Suprapubic skin (tissue), 4 donors: ENCODE measurements at places on chromosomes 2 and 18. TPM values are rescaled to one million over a fixed set of nuclear protein-coding genes. Genes with fewer than 3 reads are reported as not detected.
A peak's percentile ranks its signal among the peaks of the same experiment; 100 is the strongest.

- H3K27ac ChIP-seq = no peak overlapping the region
- no peaks in the 10 kb centered on the region for H3K4me1 ChIP-seq
Observed at GRCh38 chr2:26555246-26556133, 77.6 kb upstream of the OTOF start.

DNA sequence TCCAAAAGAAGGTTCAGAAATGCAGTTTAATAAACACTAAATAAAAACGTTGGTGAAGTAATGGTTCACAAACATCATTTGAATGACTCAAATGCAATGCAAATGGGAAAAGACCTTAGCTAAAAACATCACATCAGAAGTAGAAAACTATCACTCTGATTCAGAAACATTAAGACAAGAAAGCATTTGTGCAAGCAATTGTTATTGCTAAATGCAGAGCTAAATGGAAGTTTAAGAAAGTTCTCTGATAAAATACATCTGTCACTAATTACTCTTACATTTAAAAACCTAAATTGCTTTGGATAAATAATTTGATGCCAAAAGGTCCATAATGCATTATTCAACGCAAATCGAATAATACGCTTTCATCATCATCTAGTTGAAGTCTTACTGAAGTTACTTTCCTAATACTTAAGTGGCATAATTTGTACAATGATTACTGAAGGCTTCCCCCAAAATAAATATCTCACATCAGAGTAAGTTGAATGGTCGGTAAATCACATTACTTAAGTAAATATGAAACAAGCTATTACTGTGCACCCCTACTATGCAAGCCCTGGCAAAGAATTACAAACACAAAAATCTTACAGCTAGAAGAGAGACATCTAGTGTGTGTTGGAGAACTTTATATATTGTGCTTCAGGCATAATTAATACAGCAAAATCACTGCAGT, 105.7 kb upstream of the KCTD1 start:
- no peaks in the 10 kb centered on the region for H3K36me3 ChIP-seq
- H3K4me3 ChIP-seq = no peak overlapping the region
- H3K27ac ChIP-seq = no peak overlapping the region
- H3K27me3 ChIP-seq = peaks cover 5% of the 10 kb centered on the region
- H3K4me1 ChIP-seq = peaks cover 29% of the 10 kb centered on the region

DNA sequence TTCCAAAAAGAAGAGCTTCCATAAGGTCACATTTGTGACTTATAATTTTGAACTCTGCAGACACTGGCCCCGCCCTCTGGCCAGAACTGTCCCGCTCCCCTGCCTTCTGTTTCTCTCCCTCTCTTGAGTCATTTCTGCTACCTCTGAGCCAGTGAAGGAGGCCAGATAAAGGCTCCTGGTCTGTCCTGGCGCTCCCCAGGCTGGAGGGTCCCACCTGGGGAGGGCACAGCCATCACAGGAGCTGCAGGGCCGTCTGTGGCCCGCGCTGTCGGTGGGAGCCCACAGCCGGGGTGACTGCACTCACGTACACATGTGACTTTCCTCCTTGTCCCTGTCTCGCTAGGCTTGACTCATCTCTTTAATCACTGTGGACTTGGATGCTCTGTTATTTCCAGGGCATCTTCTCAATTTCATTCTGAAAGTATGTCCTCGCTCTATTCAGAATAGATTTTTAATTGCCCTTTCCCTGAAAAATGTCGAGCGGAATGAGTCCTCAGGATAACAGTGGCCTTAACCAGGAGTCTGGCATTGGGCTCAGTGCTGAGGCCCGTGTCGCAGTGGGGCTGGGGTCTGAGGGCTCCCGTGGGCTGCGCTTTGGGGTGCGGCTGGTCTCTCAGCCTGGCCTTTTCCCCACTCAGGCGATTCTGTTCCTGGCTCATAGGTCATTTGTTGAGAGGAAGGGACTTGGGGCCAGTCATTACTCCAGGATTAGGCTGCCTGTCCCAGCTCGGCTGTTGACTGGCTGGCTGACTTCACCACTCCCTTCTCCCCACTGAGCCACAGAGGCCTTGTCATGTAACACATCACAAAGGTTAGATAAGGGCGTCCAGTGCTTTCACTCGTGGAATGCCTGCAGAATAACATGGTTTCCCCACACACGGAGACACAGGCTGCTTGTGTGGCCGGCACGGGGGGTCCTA, 34.5 kb downstream of the KLHL29 start:
- no peak overlapping the region for H3K4me3 ChIP-seq
- H3K36me3 ChIP-seq = no peaks in the 10 kb centered on the region
- no peak for DNase-seq
- peak overlapping the region; percentile 26 for H3K27ac ChIP-seq
- H3K4me1 ChIP-seq = peaks cover 3% of the 10 kb centered on the region

DNA sequence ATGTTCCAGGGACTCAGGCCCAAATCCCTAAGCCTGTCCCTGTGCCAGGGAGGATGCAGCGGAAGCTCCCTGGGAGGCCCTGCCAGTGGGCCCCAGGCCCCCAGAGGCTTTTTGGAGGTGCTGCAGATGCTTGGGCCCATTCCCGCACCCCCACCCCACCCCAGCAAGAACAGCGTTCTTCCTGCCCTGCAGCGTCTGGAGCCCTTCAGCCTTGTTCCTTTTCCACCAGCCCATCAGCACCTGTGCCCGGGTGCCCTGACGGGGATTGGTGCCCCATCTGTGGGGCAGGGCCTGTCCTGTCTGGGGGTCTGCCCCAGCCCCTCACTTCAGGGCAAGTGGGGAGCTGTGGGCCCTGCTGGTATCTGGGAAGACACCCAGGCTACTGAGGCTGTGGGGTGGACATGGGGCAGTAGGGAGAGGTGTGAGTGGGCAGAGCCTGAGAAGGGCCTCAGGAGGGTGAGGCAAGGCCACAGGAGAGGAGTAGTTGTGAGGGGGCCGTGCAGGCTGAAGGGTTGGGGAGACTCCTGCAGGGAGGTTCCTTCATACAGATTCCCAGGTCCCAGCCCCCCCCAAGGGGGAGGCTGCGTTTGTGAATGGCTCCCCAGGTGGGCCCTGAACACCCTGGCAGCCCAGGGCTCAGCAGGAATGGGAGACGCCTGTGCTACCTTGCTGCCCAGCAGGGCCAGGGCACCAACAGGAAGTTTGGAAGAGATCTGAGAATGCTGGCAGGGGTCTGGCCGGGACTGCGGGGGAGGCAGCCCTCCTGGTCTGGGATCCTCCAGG, 2.4 kb downstream of the RNPEPL1 start:
- peaks cover 43% of the 10 kb centered on the region for H3K36me3 ChIP-seq
- H3K27ac ChIP-seq = no peak overlapping the region
- peaks cover 67% of the 10 kb centered on the region for H3K4me1 ChIP-seq
- no peaks in the 10 kb centered on the region for H3K27me3 ChIP-seq
- no peak overlapping the region for H3K4me3 ChIP-seq

- no peaks in the 10 kb centered on the region for H3K4me1 ChIP-seq
- H3K27ac ChIP-seq = no peak overlapping the region
- H3K4me3 ChIP-seq = no peak overlapping the region
- no peaks in the 10 kb centered on the region for H3K27me3 ChIP-seq
Observed at GRCh38 chr2:63189026-63189425, 138.4 kb downstream of the OTX1 start.

- H3K4me1 ChIP-seq = no peaks in the 10 kb centered on the region
- H3K36me3 ChIP-seq = no peaks in the 10 kb centered on the region
- no peak overlapping the region for H3K4me3 ChIP-seq
- no peak overlapping the region for H3K27ac ChIP-seq
Observed at GRCh38 chr2:145380436-145381017, 860.6 kb upstream of the ZEB2 start.

- DNase-seq = no peak
- H3K27me3 ChIP-seq = peaks cover 31% of the 10 kb centered on the region
- H3K27ac ChIP-seq = no peak overlapping the region
- H3K36me3 ChIP-seq = no peaks in the 10 kb centered on the region
- peaks cover 23% of the 10 kb centered on the region for H3K4me1 ChIP-seq
Observed at GRCh38 chr2:184599054-184599871, 934 bp downstream of the ZNF804A start.

DNA sequence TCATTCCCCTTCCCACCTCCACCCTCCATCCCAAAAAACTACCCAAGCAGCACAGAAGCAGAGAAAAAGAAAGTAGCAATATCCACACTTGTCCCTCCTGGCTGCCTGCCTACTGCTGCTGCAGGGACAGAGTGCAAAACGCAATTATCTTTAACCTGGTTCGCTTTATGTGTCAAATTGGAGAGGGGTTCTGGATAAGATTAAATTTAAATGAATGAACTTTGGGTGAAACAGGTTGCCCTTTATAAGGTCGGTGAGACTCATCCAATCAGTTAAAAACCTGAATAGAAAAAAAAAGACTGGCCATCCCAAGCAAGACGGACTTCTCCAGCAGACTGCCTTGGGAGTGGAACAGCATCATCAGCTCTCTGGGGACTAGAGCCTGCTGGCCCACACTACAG, 62.6 kb downstream of the ANKRD44 start:
- H3K4me3 ChIP-seq = no peak overlapping the region
- no peaks in the 10 kb centered on the region for H3K4me1 ChIP-seq
- no peak for DNase-seq
- no peaks in the 10 kb centered on the region for H3K36me3 ChIP-seq

DNA sequence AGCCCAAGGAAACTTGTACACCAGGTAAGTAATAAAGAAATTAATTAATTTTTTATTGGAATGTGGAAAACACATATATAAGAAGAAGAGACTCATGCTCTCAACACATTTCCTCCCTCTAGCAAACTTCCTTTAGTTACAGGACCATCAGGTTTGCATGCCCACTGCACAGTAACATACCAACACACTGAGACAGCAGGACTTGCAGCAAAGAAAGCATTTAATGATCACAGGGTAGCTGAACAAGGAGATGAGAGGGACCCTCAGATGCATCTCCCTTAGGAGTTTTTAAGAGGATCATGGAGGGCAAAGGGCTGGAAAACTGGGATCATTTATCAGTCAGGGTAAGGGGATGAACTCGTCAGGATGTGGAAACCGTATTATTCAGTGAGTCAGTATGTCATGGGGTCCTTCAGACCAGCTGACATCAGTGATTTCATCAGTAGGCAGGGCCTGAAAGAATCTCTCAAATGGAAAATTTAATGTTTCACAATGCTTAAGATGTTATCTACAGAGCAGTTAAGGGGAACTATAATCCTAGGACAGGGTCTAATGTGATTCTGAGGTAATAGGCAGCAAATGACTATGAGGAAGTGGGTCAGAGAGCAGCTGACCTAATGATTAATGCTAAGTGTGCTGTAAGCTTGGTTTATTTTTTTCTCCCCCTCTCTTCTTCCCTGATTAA, 193.8 kb upstream of the RND3 start:
- no peaks in the 10 kb centered on the region for H3K27me3 ChIP-seq
- no peaks in the 10 kb centered on the region for H3K36me3 ChIP-seq
- H3K27ac ChIP-seq = no peak overlapping the region

GRCh38 chr2:68434981-68435380, 32.1 kb downstream of the FBXO48 start:
- peaks cover 9% of the 10 kb centered on the region for H3K4me1 ChIP-seq
- no peaks in the 10 kb centered on the region for H3K27me3 ChIP-seq
- H3K36me3 ChIP-seq = no peaks in the 10 kb centered on the region
- no peak overlapping the region for H3K4me3 ChIP-seq
- H3K27ac ChIP-seq = no peak overlapping the region

DNA sequence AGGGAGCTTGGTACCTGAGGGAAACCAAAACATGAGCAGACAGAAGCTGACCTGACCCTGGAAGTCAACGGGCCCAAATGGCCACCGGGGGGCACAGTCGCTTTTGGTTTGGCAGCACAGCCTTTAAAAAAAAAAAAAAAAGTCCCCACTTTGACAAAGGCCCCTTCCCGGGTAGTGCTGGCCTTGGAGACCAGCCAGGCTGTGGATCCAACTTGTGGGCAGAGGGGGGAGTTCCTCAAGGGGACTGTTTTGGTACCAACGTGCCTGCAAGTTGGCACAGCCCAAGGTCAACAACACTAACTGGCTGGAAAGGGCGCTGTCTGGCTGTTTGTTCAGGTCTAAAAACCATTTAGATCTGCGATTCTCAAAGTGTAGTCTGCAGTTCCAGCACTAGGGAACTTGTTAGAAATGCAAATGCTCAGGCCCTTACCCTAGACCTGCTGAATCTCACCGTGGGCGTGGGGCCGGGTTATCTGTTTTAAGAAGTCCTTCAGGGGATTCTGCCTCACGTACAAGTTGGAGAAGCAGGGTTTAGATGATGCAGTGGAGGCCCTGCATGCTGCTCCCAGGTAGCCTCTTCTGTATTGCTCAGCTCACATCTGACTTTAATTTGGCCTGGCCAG, 83.0 kb downstream of the LPIN1 start:
- no peak for DNase-seq
- peak overlapping the region; percentile 24 for H3K4me3 ChIP-seq
- peaks cover 30% of the 10 kb centered on the region for H3K4me1 ChIP-seq
- H3K27me3 ChIP-seq = no peaks in the 10 kb centered on the region

- H3K27me3 ChIP-seq = peaks cover 4% of the 10 kb centered on the region
- H3K4me1 ChIP-seq = peaks cover 5% of the 10 kb centered on the region
- DNase-seq = no peak
- H3K27ac ChIP-seq = peak overlapping the region; percentile 69
- H3K4me3 ChIP-seq = peak overlapping the region; percentile 16
- H3K36me3 ChIP-seq = no peaks in the 10 kb centered on the region
Observed at GRCh38 chr18:10927286-10927992, 221.9 kb downstream of the PIEZO2 start.

DNA sequence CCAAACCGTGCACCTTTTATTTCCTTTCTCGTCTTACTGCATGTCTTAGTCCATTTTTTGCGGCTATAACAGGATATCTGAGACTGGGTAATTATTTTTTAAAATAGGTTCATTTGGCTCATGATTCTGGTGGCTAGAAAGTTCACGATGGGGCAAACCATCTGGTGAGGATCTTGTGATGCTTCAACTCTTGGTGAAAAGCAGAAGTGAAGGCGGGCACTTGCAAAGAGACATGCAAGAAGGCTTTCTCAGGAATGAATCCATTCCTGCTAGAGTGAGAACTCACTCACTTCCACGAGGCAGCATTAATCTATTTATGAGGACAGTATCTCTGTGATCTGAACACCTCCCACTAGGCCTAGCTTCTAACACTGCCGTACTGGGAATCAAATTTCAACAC, 327.1 kb upstream of the RBMS1 start:
- DNase-seq = no peak
- H3K4me3 ChIP-seq = no peak overlapping the region
- no peaks in the 10 kb centered on the region for H3K36me3 ChIP-seq
- no peak overlapping the region for H3K27ac ChIP-seq
- H3K27me3 ChIP-seq = no peaks in the 10 kb centered on the region

GRCh38 chr2:184780944-184781343, 182.6 kb downstream of the ZNF804A start:
- no peaks in the 10 kb centered on the region for H3K36me3 ChIP-seq
- no peaks in the 10 kb centered on the region for H3K4me1 ChIP-seq
- no peak overlapping the region for H3K4me3 ChIP-seq
- H3K27ac ChIP-seq = no peak overlapping the region

GRCh38 chr18:38648179-38648578, 1082.6 kb upstream of the CELF4 start:
- no peak for DNase-seq
- H3K36me3 ChIP-seq = no peaks in the 10 kb centered on the region
- no peak overlapping the region for H3K4me3 ChIP-seq

Gene GAD1
- total RNA-seq = 2.6 TPM

Gene GKN2
- not detected for total RNA-seq

Gene UGT1A8
- not detected for total RNA-seq

Gene CYP27C1
- total RNA-seq = 1.8 TPM

Gene PLEK
- 1.7 TPM for total RNA-seq
